Stimulated activated CD4-positive, alpha-beta T cell treated with anti-CD3 and anti-CD28 coated beads, Interleukin-15, amount 100 ng/mL, for 24 hours (primary cell): ENCODE measurements at places on chromosomes 11 and 22.

- no peak for DNase-seq
Observed at GRCh38 chr11:78620159-78620558, 45.5 kb upstream of the NARS2 start.

GRCh38 chr11:101552888-101553287 is 30.9 kb downstream of the TRPC6 start:
- no peak for DNase-seq

DNA sequence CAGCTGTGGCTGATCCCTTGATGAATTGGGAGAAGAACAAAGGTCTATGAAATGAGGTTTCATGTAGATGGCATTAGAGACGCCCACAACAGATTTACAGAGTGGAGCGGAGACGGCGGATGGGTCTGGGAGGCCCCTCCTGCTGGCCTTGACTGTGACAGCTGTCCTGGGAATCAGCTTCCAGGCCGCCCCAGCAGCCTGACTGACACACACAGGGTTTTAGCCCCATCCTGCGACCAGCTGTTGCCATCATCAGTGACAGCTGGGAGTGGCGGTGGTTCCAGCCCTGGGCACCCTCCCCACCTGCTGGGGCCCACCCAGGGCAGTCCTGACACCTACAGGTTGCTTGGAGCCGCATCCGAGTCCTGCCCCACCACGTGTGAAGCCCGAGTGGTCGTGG is 64.0 kb upstream of the PPP6R3 start:
- no peak for DNase-seq

- no peak for DNase-seq
Observed at GRCh38 chr11:64453466-64453865, 94.5 kb downstream of the RPS6KA4 start.

GRCh38 chr11:28461338-28461737 is 353.1 kb downstream of the METTL15 start:
- DNase-seq: no peak

GRCh38 chr22:49303781-49304461 is 523.8 kb downstream of the BRD1 start:
- no peak for DNase-seq
